Tracheal epithelial cell (primary cell): ENCODE measurements at places on chromosomes 4 and X. TPM values are rescaled to one million over a fixed set of nuclear protein-coding genes. Genes with fewer than 3 reads are reported as not detected.

The NEUROG2 gene
- total RNA-seq: not detected in 2 replicates

The ASB12 gene
- total RNA-seq: not detected in 2 replicates

The USP9X gene
- 68.2 and 73.7 TPM in 2 replicates for total RNA-seq

The PLK4 gene
- 2.4 and 6.6 TPM in 2 replicates for total RNA-seq

The KLHL13 gene
- total RNA-seq: 2.3 and 20.2 TPM in 2 replicates

The MAGEA2B gene
- not detected in 2 replicates for total RNA-seq

The GAGE13 gene
- not detected in 2 replicates for total RNA-seq

The CACNA1F gene
- total RNA-seq: 0.21 TPM in 1 of 2 replicates, not detected in the other

The AWAT2 gene
- total RNA-seq: not detected in 2 replicates

The RASL11B gene
- 1.4 and 2.8 TPM in 2 replicates for total RNA-seq

The P2RY4 gene
- not detected in 2 replicates for total RNA-seq

The PLRG1 gene
- total RNA-seq: 95.9 and 105 TPM in 2 replicates

The PABPC1L2A gene
- total RNA-seq: not detected in 2 replicates

The FAT4 gene
- 0.64 and 0.96 TPM in 2 replicates for total RNA-seq

The DCAF12L2 gene
- 0.24 TPM in 1 of 2 replicates, not detected in the other for total RNA-seq

The MAGEA12 gene
- total RNA-seq: not detected in 2 replicates

The GLRA3 gene
- total RNA-seq: under 0.01 TPM in 1 of 2 replicates, not detected in the other

The SLITRK4 gene
- total RNA-seq: 5.3 TPM in 1 of 2 replicates, not detected in the other

The EDA gene
- total RNA-seq: 0.48 and 0.85 TPM in 2 replicates

The PUDP gene
- total RNA-seq: 4.3 and 7.5 TPM in 2 replicates

The KLF3 gene
- total RNA-seq: 20.0 and 29.2 TPM in 2 replicates

The MAGEA6 gene
- not detected in 2 replicates for total RNA-seq

The ENPEP gene
- total RNA-seq: 0.21 and 3.9 TPM in 2 replicates

The TCEAL2 gene
- total RNA-seq: not detected in 2 replicates
